A549 (cell line): ENCODE measurements at places on chromosomes 7 and 10.

DNA sequence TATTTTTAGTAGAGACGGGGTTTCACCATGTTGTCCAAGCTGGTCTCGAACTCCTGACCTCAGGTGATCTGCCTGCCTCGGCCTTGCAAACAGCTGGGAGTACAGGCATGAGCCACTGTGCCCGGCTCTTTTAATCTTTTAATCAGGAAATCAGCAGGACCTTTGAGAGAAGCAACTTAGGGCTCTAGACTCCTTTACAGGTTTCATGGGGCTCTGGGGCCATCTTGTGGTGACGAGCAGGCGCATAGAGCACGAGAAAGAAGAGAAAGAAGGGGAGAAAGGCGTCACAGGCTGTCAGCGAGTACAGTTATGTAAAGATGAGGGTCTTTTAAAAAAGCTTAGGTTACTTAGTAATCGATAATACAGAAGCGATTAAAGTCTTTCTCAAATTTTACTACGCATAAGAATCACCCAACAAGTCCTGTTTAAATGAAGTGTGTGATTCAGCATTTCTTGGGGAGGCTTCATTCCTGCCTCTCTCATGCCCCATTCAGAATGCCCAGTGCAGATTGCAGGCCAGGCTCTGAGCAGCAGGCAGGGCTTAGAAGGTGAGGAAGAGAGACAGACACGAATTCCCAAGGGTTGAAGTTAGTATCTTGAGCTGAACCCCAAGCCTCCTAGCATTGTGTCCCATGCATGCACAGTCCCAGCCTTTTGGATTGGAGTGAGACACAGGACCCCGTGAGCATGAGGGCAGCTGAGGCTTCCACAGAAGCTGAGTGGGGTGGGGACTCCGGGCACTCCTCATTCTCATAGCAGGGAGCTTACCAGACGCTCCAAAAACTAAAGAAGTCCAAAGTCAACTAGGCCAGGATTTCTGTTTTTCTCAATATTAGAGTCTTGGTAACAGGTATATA is 23.6 kb upstream of the PFKP start:
- peak; percentile 82 for DNase-seq

DNA sequence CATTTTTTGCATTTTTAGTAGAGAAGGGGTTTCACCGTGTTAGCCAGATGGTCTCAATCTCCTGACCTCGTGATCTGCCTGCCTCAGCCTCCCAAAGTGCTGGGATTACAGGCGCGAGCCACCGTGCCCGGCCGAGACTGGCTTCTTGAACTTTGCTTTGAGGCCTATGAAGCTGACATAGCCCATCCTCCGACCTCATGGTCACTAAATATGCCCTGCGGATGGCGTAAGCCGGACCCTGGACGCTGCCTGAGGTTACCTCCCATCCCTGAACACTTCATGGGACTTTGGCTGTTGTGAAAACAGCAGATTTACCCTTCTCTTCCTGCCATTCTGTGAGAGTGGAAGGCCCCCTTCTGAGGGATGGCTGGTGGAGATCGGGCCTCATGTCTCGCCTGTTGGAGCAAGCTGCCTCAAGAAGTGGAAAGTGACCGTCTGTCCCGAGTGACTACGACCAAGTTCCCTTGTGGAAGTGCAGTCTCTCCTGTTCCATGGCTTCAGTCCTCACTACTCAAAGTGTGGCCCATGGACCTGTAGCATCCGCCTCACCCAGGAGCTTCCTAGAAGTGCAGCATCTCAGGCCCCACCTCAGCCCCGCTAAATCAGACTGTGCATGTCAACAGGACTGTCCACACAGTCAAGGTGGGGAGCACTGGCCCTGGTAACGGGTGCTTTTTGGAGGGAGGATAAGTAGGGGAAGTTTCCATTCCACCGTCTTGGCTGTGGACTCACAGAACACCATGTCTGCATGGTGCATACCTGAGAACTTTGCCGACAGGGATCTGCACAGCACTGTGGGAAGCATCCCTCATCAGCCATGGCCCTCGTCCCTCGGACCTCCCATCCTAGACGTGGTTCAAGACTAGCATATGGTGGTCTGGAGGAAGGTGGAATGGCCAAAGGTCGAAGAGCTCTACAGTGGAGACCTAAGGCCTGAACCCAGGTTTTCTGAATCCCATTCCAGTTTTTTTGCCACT is 210.5 kb upstream of the SHH start:
- DNase-seq, result no peak

GRCh38 chr10:4371691-4372295 is 454.2 kb upstream of the AKR1E2 start:
- no peak for DNase-seq

- no peak for DNase-seq
These were observed 82.1 kb downstream of the PDGFA start for GRCh38 chr7:437329-438251.

GRCh38 chr10:5078547-5079180 is 15.6 kb upstream of the AKR1C3 start:
- no peak for DNase-seq

DNA sequence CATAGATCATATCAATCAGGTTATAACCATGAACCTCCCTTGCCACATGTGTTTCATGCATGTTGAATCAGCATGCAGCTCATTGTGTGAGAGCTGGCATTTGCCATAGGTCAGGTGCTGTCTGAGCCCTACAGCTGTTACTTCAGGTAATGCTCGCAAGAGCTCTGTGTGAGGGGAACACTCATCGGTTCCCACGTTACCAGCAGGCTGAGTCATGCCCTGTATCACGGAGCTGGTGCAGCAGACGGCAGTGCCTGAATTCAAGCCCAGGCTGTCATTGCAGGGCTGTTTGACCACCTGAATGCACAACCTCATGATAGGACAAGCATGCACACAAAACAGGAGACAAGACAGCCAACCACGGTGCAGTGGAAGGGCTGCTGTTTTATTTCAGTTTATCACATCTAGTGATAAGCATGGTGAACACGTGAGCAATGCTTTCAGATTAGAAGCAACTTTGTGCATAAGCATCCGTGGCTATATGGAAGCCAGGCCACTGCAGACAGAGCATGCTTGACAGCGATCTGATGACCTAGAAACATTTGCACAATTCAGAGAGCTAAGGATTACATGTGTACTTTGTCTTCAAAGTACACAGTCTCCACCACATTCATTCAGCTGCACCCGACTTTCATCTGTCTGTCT is 56.4 kb upstream of the PFKP start:
- DNase-seq, result no peak

DNA sequence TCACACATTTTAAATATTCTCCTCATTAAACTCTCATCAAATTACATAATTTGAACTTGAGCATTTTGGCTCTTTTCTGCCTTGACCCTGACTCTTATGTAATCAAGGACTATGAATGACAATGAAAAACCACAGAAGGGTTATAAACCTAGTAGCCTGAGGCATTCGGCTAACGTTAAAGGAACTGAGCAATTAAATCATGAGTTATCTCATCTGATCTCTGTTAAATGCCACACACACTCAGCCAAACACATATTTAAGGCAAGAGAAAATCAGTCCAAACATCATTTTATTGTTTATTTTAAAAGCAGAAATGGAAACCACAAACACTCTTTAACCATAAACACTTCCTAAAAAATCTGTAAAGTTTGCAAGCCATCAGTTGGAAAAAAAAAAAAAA is 204.3 kb downstream of the DGKI start:
- no peak for DNase-seq

DNA sequence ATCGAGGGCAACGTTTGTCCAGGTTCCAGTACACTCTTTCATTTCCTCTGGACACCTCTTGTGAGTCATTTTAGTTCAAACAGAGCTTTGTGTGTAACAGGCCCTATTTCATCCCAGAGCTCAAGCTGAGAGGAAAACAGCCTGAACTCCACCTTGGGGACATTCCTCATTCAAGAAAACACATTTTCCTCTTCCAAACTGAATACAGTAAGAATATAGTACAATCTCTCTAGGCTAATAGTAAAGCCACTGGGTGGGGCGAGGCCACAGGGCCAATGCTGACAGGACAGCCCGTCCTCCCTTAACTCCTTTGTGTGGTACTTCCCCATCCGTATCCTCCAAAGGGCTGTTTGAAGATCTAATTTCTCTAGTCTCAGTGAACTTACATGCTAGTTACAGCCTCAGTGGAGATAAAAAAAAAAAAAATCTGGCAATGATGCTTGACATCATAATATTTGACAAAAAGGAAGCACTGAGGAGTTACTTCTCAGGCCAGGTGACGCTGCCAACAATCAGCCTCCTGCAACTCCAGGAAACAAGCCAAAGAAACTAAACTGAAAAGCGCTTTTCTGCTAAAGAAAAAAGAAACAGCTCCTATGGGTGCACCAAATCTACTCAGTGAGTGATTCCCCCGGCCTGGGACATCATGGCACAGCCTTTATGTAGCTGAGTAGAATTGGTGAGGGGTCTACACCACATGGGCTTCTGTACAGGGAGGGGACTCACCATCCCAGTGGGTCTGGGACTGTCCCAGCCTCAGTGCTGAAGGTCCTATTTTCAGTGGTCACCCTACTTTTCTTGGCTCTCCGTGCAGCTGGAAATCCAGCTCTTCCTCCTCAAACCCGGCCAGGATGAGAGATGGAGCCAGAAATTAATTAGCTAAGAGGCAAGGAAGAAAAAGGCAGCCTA is 238.2 kb upstream of the NEBL start:
- DNase-seq, result peak; percentile 81

DNA sequence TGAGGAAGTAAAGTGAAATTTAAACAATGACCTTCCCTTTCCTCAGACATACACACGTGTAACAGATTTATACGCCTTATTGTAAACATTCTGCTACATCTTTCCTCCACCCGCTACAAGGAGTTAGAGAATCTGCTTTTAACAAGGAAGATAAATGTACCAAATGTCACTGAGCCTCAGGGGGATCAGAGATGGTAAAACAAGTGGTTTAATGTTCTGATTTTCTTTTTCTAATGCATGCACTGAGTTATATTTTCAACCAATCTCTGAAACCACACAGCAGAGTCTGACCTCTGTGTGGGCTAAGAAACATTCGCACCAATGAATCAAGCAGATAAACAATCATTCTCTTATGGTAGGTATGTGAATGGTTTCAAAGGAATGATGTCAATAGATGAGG is 599.5 kb downstream of the ARL4A start:
- DNase-seq, result no peak

GRCh38 chr10:88194041-88194887 is 330.8 kb downstream of the PTEN start:
- no peak for DNase-seq

GRCh38 chr10:49023752-49024151 is 84.1 kb upstream of the LRRC18 start:
- no peak for DNase-seq

- no peak for DNase-seq
These were observed 24.2 kb downstream of the AFAP1L2 start for GRCh38 chr10:114380060-114380459.
